ENCODE measurements at places on chromosomes 11 and 22.

DNA sequence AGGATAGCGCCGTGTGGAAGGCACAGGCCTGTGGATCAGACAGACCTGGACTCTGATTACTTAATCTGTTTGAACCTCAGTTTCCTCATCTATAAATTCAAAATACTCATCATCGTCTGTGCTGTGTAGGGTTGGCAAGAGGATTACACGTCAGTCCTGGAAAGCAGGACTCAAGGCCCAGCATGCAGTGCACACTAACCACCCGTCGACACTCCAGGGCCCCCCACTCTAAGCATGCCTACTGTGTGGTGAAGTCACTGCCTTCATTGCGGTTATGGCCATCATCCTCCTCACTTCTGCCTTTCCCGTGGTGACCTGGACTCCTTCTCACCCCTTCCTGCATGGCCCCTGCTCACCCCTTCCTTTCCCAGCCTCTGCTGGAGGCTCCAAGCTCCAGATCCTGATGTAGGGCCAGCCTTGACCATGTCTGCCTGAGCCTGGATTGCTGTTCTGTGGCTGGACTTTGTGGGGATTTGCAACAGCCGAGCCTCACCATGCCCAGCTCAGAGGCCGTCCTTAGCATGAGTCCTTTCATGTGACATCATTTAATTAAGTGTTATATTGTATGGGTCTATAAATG lies 1158.0 kb downstream of the TBC1D22A start:
- no peak for DNase-seq

DNA sequence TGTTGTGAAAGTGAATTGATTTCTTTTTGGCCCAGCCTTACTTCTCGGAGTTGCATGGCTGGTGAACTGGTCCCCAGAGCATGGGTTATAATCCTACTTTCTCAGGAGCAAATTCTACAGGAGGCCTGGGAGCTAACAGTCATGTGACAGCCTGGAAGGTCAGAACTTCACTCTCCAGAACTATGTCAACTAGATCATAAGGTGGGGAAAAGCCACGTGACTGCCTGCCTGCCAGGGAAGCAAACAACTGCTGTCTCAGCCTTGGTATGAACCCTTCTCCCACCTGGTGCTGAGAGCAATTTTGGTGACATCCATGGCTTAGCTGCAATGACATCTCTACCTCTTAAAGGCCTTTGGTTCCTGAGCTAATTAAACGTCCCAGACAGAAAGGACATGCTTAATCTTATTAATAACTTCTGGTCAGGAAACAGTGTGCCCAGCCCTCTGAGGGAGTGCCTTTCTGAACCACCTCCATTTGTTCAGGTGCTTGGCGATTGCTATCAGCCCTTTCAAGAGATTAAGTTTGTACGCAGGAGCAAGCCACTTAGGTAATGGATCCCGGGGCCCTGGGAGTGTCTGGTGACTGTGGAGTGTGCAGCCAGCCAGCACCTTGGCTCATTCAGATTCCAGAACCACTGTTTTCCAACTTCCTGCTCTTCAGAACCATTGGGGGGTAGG lies 1.4 kb upstream of the CREB3L1 start:
- peak; percentile 66 for DNase-seq

DNA sequence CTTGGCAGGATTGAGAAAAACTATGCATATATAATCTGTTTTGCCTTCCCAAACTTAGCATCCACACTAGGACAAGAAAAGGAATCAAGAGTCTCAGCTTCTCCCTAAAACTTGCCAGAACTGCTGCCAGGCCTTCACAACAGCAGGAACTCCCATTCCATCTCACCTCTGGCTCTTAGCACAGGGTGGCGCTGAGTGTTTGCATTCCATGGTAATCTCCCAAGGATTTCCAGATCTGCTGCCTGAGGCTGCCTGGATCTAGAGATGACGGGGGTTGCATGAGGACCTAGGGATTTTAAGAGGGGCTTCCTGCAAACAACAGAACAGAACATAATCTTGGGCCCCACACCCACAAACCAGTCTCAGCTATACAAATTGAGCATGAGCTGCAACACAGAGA lies 87.1 kb upstream of the OPCML start:
- DNase-seq: no peak

DNA sequence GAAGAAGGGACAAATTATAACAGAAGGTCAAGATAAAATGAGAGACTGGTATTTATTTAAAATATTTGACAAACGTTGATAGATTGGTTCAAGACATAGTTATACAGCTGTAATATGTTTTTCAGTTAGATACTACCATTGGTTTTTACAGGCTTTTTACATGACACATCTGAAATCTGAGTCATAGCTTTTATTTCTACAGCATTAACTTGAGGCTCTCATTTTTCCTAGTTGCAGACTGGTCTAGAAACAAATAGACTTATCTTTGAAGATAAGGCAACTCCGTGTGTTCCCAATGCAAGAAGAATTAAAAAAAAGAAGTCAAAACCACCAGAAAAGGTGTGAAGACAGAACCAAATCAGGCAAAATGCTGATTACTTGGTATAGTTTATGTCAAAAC lies 31.3 kb downstream of the CEP57 start:
- no peak for DNase-seq

DNA sequence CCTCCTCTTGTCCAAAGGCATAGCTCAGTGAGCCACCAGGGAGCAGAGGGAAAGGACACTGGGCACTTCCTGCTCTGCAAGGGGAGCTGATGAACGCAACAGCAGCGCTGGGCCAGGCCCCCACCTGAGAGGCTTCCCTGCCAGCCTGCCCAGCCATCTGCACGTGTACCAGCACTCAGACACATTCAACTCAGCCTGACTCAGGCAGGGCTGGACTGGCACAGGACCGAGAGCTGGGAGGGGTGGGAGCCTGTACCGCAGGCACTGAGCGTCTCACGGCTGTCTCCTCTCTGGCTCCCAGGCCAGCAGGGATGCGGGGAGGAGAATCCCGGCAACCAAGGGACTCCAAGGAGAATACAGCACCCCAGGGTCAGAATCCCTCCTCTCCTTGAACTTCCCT lies 411.8 kb downstream of the CTTN start:
- DNase-seq: no peak
